ENCODE measurements at places on chromosomes 3 and 15.
A peak's percentile ranks its signal among the peaks of the same experiment; 100 is the strongest.

DNA sequence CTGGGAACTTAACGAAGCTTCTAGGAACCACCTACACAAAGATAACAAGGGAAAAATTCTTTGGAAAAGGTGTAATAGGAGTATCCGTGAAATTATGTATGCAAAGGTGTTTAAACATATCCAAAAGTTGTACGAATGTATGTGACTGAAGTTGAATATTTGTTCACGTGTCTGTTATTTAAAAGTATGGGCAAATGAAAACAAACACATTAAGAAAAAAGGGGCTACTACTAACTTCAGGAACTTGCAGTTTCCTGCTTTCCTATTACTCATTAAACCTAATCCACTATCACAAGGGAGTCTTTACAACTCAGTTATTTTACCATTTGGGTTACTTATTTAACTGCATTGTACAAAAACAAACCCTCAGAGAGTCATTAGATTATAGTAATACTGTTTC, 33.9 kb upstream of the GRAMD1C start:
- DNase-seq: peak; percentile 96

GRCh38 chr3:122858373-122858772, 63.5 kb downstream of the SLC49A4 start:
- peak; percentile 51 for DNase-seq

GRCh38 chr15:78838489-78838888, 27.2 kb upstream of the ADAMTS7 start:
- no peak for DNase-seq

GRCh38 chr3:9949626-9950025, 2.6 kb downstream of the PRRT3 start:
- no peak for DNase-seq

DNA sequence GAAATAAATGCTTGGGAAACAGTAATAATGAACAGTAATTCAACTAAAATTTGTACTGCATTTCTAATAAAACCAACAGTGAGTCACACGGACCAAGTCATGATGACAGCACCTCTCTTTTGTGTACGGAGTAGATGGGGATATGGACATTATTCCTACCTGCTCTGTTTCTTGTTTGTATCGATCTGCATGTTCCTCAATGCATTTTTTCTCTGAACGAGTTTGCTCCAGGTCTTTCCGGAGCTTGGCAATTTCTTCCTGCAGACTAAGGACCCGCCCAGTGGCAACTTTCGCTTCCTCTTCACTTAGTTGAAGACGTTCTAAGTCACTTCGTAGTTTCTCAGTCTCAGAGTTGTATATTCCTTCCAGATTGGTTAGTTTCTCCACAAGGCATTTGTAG, 74.4 kb upstream of the MYO5C start:
- DNase-seq: no peak

- no peak for DNase-seq
Measured at GRCh38 chr3:180354214-180354613, 247.7 kb upstream of the TTC14 start.

DNA sequence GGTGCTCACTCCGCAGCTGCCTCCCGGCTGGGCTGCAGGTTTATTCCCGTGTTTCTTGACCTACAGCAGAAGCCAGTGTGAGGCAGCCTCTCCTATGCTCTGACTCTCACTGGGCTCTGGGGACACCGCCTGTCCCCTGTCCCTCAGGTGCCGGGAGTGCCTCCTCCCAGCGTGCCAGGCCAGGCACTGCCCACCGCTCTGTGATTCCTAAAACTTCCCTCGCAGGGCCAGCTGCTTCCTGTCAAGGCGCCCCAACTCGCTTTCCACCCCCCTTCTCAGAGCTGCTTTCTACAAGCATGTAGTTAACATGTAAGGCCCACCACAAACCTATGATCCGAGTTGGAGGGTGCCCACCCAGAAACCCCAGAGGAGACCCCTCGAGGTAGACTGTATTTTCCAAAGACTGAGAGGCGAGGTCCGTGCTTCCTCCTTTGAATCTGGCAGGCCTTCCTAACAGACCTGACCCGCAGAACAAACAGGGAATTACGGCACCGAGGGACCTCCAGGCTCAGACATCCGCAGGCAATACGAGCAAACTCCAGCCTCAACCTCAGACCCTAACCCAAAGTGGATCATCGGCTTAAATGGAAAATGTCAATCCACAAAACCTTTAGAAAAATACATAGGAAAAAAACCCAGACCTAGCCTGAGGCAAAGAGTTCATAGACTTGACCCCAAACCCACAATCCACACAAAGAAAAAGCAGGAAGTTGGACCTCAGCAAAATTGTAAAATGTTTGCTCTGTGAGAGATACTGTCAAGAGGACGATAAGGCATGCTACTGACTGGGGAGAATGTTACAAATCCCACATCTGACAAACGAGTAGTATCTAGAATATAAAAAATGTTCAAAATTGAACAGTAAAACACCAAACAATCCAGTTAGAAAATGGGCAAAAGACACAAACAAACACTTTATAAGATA, 121.3 kb upstream of the IQSEC1 start:
- no peak for DNase-seq

DNA sequence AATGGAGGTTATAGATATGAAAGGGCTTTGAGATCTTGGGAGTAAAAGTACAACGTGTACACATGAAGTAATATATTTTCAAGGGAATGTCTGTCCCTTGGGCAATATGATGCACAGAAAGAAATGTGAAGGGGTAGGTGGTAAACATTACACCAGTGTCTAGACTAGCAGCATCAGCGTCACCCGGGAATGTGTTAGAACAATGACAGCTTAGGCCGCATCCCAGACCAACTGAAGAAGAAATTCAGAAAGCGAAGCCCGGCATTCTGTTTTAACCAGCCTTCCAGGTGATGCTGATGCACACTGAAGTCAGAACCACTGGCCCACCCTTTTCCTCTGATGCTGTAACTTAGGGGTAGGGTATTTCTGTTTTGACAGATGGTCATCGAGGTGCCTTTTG, 6.3 kb downstream of the INAFM2 start:
- DNase-seq: no peak

- DNase-seq: peak; percentile 51
Measured at GRCh38 chr3:45106874-45107273, 39.3 kb downstream of the CDCP1 start.

DNA sequence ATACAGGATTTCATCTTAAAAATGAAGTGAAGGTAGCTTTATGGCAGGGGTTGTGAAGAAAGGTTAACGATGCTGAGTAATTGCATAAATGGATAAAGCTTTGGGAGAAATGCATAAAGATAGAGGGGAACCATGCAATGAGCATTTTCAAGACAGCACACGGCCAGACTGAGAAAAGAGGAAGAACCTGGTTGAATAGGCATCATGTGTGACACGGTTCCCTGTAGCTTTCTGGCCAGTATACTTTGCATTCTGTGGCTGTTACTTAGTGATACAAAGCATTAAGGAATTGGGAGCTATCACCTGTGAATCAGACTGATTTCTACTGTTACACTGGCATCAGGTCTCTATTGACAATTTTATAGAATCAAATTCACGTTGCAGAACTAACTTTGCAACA, 33.3 kb downstream of the NR2C2 start:
- DNase-seq: no peak

DNA sequence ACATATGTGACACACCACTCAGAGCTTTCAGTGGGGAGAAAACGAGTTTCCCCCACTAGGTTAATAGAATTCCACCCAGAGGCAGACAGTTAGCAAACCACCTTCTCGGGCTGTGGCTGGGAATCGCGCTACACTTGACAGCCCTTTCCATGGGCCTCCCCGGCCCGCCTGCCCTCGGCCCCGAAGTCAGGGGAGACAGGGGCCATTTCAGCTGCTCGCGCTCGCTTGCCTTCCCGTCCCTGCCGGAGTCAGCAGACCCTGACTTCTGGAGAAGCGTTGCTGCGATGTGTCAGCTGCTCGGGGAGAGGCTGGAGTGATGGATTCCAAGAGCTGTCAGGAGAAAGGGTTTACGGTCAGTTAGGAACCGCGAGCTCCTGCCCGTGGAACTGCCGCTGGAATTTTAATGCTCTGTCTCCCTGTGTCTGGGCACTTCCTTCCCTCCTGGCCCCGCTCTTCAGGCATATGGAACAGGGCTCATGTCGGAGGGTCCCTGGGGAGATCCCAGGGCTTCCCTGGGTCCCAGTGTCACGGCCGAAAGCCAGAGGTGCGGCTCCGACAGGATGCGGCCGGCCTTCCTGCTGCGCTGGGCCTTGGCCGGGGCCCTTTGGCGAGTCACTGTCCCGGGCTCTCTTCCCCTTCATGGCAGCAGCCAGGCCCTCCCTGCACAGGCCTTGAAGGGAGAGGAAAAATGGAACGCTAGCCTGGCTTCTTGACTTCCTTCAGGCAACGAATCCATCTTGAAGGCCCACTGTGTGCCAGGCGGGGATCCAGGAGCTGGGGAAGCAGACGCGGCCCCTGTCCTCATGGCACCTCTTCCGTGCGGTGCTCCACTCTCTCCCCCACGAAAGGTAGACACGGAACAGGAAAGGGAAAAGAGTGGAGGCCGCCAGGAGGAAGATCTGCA, 38.4 kb upstream of the VPS8 start:
- no peak for DNase-seq

GRCh38 chr3:157408499-157409149, 28.0 kb upstream of the PTX3 start:
- DNase-seq: no peak

GRCh38 chr3:165521131-165521871, 315.9 kb downstream of the BCHE start:
- DNase-seq: peak; percentile 46

DNA sequence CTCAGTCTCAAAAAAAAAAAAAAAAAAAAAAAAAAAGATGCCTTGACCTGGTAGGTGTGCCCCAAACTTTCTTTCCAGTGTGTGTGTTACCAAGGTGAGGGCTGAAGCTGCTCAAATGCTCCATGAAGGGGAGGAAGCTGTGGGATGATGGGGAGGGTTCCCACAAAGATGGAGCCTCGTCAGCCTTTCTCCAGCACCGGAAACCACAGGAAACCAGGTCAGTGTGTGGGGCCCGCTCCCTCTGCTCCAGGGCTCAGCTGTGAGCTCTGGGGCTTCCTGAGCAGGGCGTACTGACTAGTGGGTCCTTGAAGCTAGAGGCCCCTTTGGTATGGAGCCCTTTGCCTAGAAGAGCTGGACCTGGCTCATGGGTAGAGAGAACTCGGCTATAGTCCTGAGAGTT, 681 bp upstream of the IL17RE start:
- DNase-seq: no peak

DNA sequence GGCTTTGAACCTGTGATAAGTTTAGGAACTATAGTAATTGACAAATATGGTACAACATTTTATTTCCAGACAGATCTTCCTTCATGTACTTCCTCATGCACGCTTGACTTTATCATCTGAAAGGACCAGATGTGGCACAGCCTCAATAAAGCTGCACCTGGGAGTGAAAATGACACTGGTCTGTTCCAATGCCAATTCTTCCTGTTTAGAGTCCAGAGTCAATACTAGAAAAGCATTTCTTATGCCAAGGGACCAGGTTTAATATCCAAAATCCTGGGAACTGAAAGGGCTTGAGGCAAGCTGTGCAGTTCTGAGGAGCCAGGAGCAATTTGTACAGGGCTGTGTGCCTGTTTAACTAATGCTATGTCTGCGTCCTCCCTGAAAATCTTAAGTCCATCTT, 15.3 kb downstream of the DPH6 start:
- DNase-seq: no peak

DNA sequence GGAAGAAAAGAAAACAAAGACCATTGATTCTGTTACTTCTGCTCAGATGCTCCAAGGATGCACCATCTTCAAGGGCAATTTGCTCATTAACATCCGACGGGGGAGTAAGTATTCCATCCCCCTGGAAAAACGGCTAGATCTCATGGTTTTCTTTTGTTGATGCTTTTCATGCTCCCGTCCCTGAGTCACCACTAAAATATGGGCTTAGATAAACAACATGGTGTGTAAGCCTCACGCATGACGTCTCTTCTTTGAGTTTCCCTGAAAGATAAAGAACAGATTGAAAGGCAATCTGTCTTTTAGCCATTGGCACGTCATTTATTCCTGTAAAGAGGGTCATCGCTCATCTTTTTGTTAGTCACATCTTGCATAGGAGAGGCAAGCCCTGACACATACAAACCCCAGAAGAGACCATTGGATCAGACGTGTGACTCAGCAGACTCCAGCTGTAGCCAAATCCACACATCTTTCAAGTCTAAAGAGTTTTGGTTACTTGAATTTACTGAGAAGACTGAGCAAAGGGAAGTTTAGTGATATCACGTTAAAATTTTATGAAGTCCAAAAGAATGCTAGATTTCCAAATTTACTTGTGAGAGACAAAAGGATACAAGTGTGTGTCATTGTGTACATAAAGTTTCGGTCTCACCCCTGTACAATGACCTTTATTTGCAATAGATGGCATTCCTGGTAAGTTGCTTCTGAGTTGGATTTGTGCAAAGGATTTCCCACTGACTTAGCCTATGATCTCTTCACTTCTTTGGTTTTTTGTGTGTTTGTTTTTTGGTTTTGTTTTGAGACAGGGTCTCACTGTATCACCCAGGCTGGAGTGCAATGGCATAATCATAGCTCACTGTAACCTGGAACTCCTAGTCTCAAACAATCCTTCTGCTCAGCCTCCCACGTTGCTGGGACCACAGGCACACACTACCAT, 110.5 kb downstream of the PGPEP1L start:
- DNase-seq: peak; percentile 98

- DNase-seq: peak; percentile 77
Measured at GRCh38 chr15:67025719-67026609, 39.4 kb upstream of the SMAD3 start.

DNA sequence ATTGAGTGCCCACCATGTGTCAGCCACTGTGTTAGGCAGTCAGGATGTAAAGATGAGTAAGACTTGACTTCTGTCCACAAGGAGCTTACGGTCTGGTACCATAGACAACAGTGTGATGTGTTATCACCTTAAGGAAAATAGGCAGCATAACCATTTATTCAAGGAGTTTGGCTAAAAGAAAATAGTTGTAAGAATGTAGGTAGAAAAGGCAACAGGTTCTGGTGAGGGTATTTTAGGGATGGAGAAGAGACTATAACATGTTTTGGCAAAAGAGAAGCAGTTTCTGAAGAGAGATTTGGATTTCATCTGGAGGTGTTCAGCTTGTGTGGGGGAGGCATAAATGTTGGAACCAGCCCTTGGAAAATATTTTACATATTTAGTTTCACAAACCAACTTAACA, 121.9 kb downstream of the HCN4 start:
- no peak for DNase-seq

- DNase-seq: no peak
Measured at GRCh38 chr15:96392380-96393208, 62.1 kb downstream of the NR2F2 start.

DNA sequence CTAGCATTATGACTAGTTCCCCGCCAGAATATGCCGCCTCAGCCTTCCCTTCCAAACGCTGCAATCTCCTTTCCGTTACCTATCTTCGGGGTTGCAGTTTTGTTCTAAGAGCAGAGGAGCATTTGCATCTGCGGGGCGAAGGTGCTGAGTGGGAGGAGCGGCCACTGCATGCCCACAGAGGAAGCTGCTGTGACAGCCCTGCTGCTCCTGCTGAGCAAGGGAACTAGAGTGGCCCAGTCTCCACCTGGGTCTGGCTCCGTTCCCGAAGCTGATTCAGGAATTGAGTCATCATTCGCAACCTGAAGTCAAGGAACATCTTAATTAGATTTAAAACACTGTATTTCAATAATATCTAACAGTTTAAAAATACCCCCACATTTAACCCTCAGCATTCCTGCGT, 98.2 kb upstream of the TJP1 start:
- peak; percentile 91 for DNase-seq

Measured in renal cortical epithelial cell (primary cell).